ENCODE measurements at places on chromosomes 4 and X.

DNA sequence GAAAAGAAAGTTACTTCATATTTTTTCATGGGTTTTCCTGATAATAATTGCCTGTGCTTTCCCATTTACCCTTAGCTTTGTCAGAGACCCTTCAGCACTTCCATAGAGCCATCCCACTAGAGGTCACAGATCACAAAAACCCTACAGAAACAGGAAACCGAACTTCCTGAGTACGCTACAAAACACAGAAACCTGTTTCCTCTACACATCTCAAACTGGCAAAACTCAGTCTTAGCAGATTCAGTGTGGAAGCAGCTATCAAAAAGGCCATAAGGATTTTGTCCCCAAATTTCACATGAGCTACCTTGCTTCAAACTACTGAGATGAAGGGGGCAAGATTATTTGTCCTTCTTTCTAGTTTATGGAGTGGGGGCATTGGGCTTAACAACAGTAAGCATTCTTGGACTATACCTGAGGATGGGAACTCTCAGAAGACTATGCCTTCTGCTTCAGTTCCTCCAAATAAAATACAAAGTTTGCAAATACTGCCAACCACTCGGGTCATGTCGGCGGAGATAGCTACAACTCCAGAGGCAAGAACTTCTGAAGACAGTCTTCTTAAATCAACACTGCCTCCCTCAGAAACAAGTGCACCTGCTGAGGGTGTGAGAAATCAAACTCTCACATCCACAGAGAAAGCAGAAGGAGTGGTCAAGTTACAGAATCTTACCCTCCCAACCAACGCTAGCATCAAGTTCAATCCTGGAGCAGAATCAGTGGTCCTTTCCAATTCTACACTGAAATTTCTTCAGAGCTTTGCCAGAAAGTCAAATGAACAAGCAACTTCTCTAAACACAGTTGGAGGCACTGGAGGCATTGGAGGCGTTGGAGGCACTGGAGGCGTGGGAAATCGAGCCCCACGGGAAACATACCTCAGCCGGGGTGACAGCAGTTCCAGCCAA is at the start of gene MMRN1:
Gene MMRN1 (plus strand): TSS at position 206 of the 902 bp plus-strand sequence. CDS start 118 bp downstream, at position 324.
- DNase-seq = no peak

DNA sequence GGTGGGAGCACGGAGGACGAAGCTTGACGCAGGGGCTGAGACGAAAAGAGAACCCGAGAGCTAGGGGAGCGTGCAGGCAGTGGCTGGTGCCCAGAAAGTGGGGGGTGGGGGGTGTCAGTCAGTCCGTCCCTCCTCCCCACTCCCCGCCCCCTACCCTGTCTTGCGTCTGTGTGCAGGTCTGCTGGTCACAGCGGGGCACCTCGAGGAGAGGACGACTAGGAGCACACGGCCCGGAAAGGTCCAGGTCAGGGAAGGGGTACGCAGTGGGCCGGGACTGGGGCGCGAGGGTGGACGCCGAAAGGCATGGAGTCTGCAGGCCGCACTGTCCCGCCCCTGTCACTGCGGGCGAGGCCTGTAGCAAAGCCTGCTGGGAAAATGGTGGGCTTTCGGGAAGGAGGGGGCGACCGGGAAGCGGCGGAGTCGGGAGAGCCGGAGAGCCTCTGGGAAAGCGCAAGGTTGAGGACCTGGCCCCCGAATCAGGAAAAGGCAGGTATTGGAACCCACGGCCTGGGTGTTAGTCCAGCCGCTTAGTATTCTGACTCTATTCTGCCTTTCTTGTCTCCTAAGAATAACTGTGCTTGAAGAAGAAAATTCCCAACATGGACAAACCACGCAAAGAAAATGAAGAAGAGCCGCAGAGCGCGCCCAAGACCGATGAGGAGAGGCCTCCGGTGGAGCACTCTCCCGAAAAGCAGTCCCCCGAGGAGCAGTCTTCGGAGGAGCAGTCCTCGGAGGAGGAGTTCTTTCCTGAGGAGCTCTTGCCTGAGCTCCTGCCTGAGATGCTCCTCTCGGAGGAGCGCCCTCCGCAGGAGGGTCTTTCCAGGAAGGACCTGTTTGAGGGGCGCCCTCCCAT is 769 bp downstream of the TCEAL1 start:
- peak; percentile 78 for DNase-seq

- no peak for DNase-seq
These were observed 3.3 kb downstream of the NALF2 start for GRCh38 chrX:69507500-69507789.

- peak; percentile 96 for DNase-seq
These were observed 469.0 kb upstream of the BOD1L1 start for GRCh38 chr4:14096396-14096965.

- no peak for DNase-seq
These were observed 31.4 kb downstream of the USP53 start for GRCh38 chr4:119243868-119244267.

- peak; percentile 54 for DNase-seq
These were observed 46.3 kb downstream of the STARD8 start for GRCh38 chrX:68693481-68694434.

GRCh38 chrX:71095981-71096759 is 519 bp downstream of the FOXO4 start:
- no peak for DNase-seq

GRCh38 chr4:114399105-114399504 is 199.5 kb upstream of the UGT8 start:
- DNase-seq = no peak

- DNase-seq = no peak
These were observed 4.4 kb upstream of the VAMP7 start for GRCh38 chrX:155876704-155877103.

GRCh38 chr4:20430259-20430941 is 178.7 kb downstream of the SLIT2 start:
- DNase-seq = peak; percentile 69

DNA sequence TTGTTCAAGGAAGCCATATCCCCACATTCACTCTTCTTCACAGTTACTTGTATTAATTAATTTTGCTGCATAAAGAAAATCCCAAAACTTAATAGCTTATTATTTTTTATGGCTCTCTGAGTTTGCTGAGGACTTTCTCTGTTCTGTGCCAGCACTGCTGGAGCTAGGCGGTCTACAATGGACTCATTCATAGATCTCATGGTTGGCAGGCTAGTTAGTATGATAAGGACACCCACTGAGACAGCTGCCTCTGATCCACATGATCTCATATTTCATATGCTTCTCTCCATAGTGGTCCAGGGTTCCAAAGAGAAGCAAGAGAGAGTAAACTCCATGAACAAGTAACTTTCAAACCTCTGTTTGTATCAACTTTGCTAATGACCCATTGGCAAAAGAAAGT is 170.2 kb downstream of the ADGRA3 start:
- DNase-seq = no peak

DNA sequence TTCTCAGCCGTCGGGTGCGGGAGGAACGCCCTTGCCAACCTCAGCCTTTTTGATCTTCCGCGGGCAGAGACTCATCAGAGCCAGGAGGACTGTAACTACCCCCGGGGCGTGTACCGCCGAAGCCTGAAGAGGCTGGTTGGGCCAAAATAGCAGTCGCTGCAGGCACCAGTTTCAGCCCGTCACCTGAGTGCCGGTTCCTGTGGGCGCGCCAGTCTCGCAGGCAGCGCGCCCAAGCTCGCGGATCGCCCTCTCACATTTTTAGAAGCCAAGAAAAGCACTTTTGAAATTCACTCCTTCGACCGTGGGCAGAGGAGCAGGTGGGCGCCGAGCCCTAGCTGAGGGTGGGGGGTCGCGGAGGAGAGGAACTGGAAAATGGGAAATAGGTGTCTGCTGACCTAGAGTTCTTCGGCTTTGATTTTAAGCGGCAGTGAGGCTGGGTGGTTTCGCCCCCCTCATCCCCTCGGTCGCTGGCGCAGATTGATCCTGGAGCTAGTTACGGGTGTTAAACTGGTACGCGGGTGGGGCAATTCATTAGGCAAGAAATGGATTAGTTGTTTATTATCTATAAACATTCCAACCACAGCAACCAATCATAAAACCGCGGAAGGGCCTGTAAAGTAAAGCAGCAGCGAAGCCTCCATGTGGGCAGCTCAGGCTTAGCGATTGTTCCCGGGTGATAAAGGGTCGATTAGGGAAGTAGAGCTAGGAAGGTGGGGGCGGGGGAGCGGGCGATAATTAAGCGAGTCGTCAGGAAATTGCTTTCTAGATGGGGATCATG is 69.2 kb downstream of the FBXO8 start:
- DNase-seq = no peak

GRCh38 chr4:121863799-121864198 is 6.5 kb downstream of the BBS7 start:
- no peak for DNase-seq

DNA sequence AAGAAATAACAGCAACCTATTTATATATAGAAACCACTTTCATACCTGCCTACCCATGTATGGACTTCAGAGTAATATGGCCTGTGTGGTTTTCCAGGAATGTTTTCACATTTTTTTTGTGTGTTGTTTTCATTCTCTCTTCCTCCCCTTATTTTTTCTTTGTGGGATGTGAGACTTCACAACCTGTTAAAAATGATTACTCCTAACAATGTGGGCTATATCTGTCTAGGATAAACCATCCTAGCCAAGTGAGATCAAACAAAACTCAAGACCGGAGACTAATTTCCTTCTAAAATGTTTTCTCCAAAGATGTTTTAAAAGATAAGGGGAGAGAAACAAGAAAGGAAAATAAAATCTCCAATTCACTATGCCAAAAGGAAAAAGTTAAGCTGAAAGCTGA is 106.1 kb upstream of the DIPK2B start:
- no peak for DNase-seq

DNA sequence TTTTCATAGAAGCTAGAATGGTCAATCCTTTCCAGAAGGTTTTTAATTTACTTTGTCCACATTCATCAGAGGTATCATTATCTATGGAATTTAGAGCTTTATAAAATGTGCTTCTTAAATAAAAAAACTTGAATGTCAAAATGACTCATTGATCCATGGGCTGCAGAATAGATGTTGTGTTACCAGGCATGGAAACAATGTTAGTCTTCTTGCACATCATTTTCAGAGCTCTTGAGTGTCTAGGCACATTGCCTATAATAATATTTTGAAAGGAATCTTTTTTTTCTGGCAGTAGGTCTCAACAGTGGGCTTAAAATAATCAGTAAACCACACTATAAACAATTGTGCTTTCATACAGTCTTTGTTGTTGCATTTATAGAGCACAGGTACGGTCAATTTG is 200.3 kb downstream of the FAT4 start:
- peak; percentile 13 for DNase-seq

- no peak for DNase-seq
These were observed 139.4 kb upstream of the CXorf66 start for GRCh38 chrX:140104760-140105159.

DNA sequence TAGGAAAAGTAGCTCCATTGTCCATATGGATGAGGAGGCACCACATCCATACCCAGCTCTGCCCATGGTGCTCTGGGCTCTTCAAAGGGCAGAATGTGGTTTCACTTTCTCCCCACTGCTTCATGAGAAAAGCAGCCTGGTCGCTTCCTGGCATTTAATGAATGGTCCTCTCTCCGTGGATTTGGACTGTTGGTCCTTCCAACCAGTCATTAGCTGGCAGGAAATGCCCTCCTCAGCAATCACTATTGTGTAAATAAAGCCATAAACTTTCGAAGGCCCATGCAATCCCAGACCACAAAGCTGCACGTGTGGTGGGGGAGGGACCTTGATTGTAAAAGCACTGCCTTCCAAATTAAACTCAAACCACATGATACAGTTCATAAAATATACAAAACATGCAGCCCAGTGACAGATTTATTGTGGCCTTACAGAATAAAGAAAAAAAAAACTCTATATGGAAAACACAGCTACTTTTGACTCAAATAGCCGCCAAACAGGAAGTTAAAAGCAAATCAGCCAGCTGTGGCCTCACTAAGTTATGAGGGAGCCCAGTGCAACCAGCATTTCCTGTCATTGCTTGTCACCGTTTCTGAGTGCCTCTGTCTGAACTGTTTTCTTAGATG is 8.1 kb downstream of the MBNL3 start:
- peak; percentile 41 for DNase-seq

DNA sequence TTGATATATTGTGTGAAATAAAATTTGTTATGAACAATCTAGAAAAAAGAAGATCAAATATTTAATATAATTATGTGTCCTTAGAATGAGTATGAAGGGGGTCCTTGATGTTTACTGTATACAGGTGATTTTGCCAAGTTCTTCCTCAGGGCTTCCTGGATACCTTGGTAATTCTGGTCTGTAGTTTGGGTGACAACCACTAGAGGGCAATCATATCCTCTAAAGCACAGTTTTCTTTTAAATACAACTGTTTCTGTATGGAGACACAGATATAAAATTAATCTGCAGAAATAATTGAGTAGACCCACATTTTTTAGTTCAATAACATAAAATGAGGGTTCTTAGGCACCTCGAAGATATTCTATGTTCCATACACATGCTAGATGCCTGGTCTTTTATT is 157.7 kb downstream of the SPANXN1 start:
- DNase-seq = no peak

DNA sequence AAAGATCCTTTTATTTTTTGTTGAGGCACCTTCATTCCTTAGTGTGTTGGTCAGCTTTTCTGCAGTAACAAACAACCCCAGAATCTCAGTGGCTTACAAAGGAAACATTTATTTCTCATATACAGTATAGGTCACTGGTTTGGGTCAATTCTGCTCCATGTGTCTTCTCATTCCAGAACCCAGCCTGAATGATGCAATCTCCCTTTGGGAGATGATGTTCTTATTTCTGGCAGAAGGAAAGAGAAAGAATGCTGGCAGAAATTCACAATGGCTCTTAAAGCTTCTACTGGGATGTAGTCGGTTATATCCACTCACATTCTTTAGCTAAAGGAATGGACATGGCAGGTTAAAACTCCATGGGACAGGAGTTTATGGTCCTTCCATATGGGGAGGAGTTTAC is 42.3 kb downstream of the IDS start:
- DNase-seq = peak; percentile 64

GRCh38 chrX:13085526-13085925 is 41.1 kb upstream of the FAM9C start:
- DNase-seq = no peak

GRCh38 chr4:104235967-104236366 is 258.7 kb downstream of the CXXC4 start:
- DNase-seq = no peak

GRCh38 chr4:141022111-141022695 is 111.1 kb downstream of the RNF150 start:
- peak; percentile 31 for DNase-seq

- DNase-seq = no peak
These were observed 66.7 kb downstream of the DHX15 start for GRCh38 chr4:24517676-24518075.

DNA sequence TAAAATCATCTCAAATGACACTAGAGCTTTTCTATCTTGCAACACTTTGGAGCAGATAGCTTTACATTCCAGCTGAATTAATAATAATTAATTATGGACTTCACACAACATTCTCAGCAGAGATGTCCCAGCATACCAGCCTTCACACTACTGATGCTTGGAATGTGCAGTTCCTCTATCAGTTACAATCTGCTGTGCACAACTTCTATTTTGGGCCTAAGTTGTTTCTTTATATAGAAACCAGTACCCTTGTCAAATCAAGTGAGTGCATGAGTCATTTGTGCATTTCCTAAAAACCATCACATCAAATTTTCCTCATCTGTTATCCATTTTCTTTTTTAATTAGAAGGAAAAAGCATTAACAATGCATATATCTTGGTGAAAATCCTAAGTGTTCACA is 8.8 kb upstream of the RASL11B start:
- peak; percentile 85 for DNase-seq

All from fibroblast of skin of scalp (primary cell).